Sigmoid colon (tissue), 7 donors: ENCODE measurements at places on chromosomes 7 and 10. TPM values are rescaled to one million over a fixed set of nuclear protein-coding genes. Genes with fewer than 3 reads are reported as not detected.

POT1 gene
- polyA plus RNA-seq: 9.1 TPM

- no peak for DNase-seq
These were observed 29.4 kb downstream of the PHTF2 start for GRCh38 chr7:77827999-77828398.

- no peak for DNase-seq
These were observed 11.7 kb downstream of the PRKAG2 start for GRCh38 chr7:151865070-151865670.

DNA sequence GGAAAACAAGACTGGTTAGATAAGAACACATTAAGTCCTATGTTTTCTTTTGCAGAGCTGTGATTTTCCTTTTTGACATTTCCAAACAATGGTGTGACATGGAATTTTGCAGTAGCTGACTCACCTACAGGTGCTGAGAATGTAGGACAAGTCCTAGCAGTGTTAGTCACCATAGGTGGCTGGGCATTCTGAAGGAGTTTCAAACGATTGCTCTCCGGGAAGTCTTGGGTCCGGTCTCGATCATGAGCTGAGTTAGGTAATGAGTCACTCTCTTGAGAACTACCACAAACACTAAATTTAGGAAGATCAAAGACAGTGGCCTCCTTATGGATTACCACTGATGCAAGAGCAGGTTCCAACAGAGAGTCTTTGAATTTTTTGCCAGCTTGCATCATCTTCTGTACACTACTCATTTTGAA lies 3.6 kb downstream of the FIGNL1 start:
- no peak for DNase-seq

DNA sequence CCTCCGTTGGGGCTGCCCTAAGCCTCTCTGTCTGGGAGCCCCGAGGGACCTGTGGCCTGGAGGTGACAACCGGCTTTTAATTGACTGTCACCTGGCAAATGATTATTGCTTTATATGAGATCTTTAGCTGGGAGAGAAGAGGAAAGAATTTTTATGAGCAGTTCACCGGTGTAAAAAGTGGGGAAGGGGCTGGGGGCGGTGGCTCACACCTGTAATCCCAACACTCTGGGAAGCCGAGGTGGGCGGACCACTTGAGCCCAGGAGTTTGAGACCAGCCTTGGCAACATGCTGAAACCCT lies 2.6 kb upstream of the COX19 start:
- DNase-seq: no peak

PTEN gene
- polyA plus RNA-seq: 27.0 TPM

DNA sequence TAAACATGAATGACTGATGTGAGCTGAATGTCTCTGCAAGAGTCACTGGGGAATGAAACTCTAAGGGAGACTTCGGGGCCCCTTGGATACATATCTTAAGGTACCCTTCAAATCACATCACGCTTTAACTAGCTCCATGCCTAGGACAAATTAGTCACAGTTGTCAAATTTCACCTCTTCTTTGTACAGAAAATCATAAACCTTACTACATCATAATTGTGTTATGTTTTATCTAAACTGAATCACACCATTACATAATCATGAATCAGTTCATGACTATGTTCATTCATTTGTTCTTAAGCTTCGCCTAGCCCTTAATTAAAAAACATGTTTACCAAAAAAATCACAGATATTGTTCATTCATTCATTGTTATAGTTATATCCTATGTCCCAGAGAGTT lies 2.1 kb upstream of the SLC13A1 start:
- DNase-seq: no peak

- no peak for DNase-seq
These were observed 232.1 kb upstream of the SEMA3C start for GRCh38 chr7:81150951-81151361.

DNA sequence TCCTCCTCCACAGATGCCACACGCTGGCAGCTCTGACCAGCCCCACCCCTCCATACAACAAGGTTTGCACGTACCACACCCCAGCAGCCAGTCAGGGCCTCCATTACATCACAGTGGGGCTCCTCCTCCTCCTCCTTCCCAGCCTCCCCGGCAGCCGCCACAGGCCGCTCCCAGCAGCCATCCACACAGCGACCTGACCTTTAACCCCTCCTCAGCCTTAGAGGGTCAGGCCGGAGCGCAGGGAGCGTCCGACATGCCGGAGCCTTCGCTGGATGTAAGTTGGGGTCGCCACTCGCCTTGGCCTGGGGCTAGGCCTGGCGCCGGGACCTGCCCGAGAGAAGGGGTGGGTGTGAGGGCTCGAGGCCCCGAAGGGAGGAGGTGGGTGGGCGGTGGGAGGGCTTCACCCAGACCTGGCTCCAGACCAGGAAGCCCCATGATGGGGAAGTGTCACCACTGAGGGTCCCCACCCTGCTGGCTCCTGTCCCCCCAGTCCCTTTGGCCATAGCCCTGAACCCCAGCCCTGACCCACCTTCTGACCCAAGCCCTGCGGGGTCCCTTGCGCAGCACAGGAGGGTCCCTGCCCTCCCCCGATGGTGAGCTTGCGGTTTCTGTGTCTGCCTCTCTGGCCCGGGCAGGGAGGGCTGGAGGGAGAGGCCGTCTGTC lies 36.2 kb upstream of the PPIF start:
- no peak for DNase-seq

FAM237B gene
- polyA plus RNA-seq: not detected
